ENCODE measurements at places on chromosomes 3 and 15.

GRCh38 chr15:74782259-74783071, 585 bp downstream of the CSK start:
- no peak for DNase-seq

- no peak for DNase-seq
Observed at GRCh38 chr3:136914739-136915138, 43.0 kb upstream of the IL20RB start.

DNA sequence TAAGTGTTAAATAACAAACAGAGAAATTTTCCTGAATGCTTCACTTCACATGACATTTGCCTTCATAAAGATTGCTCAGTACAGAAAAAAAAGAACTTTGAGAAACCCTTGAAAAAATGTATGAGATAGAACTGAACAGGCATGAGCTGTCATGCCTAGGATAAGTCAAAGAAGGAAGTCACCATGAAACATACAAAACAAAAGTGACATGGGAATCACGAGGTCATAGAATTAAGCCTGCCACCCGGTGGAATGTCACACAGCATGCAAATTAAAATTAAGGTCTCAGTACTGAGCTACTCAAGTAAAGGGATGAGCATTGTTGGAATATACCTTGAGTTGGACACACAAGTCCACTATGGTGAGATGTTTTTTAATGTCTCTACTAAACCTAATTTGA, 652.5 kb upstream of the NECTIN3 start:
- no peak for DNase-seq

DNA sequence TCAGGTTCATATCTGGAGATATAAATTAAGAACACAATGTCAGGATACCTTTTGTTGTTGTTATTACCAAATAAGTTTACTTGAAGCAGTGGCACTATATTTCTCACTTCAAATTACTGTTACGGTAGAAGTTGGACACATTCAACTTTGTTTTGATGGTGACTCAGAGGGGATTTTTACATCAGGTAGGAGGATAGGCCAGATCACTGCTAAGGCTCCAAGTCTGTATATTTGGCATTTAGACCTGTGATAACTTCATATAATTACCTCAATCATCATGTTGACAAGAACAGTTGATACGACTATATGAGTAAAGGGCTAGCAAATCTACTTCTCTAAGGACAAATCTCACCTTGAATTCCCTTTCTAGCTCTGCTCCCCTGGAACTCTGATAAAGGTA, 15.6 kb downstream of the LZTFL1 start:
- DNase-seq, result no peak

DNA sequence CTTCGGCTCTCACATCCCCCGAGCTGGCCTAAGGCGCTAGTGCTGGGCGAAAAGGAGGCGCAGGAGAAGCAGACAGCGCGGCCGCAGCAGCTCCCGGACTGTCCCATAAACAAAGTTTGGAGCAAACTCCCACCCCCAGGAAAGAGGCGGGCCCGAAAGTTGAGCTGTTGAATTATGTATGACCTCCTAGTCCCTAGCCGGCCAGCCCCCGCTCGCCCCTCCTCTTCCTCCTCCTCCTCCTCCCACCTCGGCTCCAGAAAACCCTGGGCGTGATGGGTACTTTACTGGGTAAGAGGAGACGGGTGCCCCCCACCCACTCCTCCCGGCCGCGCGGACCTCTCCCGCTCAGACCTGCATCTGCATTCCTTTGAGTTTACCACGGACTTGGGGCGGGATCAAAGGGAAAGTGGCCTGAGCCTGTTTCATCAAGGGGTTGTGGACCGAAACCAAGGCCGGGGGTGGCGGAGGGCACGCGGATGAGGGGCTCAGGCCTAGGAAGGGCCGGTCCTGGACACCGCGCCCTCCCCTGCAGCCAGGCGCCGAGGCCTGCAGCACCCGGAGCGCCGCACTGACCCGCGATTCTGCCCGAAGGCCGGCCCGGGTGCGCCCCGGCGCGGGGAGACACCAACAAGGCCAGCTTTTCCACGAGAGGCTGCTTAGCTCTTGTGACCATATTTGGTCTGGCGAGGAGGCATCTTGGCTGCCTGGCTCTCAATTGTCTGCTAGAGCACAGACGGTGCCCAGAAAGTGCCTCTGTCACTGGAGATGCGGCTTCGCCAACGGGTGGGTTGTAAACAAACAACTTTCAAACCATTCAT, at the start of gene WWTR1:
Gene WWTR1, minus strand, starts transcription at position 100 of the 818 bp plus-strand sequence. CDS start 719 bp downstream, outside the sequence.
- peak; percentile 94 for DNase-seq

DNA sequence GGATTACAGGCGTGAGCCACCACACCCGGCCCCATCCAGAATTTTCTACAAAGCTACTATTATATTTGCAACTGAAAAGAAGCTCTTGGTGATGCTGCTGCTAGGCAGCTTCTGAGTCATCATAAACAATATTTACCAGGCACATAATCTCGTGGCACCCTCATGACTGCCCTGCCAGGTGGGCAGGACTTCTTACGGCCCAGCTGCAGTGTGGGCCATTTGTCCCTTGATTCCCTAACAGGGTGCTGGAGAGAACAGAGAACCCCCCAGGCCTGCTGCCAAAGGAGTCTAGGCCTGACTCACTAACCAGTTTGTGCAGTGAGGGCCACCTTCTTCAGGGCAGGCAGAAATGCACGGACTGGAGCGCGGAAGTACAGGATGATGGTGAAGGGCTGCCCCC, 4.9 kb downstream of the EPB42 start:
- peak; percentile 51 for DNase-seq

GRCh38 chr15:66965201-66965900, 100.1 kb upstream of the SMAD3 start:
- peak; percentile 71 for DNase-seq

DNA sequence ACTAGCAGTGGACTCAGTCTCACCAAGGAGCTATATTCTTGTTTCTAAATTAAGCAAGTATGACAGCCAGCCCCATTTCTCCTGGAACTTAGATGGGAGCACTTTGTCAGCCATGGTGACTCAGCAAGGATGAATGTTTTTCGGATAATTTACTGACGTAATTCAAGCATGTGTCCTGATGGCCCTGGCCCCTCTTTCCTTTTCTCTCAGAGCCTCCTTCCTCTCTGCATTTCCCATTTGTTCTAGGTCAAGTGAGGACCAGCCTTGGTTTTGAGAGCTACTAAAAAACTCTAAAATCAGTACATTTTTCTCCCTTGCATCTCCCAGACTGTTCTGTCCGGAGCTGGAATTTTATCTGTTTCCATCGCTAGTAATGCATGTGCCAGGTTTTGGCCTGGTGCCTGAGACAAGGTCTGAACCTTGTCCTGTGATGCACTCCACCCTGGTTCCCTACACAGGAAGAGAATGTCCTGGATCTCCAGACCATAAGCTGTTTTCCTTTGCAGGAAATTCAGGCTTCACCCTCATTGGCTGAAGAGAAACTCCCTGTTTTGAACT, 256.6 kb upstream of the ROPN1 start:
- DNase-seq, result no peak

GRCh38 chr15:59940928-59941327, 63.2 kb upstream of the FOXB1 start:
- DNase-seq, result no peak

- no peak for DNase-seq
Observed at GRCh38 chr15:70854666-70854976, 664 bp upstream of the LARP6 start.

All from mesenteric fat pad (tissue), 1 donor.